ENCODE measurements at places on chromosomes 11 and 22.
A peak's percentile ranks its signal among the peaks of the same experiment; 100 is the strongest.

GRCh38 chr11:102572554-102573220, 42.1 kb upstream of the MMP7 start:
- DNase-seq = no peak

DNA sequence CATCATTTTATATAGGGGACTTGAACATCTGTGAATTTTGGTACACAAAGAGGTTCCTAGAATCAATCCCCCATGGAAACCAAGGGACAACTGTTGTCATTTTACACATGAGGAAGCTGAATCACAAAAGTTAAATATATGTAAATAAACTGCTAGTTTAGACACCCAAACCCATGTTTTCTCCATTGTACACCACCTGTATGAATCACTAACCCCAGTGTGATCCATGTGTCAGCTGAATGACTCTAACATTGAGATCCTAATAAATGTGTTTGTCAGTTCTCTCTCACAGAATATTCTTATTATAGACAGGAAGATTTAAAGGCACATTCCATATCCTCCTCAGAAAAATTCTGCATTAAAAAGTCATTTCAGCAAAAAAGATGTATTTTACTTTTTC, 83.3 kb downstream of the ATG16L2 start:
- DNase-seq = no peak

DNA sequence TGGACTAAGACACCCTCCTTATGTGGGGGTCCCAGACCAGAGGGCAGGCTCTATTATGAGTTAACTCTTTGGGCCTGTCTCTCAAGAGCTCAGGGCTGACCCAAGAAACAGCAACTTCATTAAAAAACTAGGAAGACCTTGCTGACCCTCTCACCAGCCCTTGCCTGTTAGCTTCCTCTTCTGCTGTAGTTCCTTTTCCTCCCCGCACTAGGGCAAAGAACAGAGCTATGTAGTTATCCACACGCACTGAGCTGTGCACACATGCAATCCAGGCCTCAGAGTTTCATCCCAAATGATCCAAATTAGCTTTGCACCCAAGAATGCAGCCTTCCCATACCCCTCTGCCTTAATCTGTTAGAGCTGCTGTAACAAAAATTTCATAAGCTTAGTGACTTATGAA, 539.6 kb upstream of the CADM1 start:
- DNase-seq = no peak

DNA sequence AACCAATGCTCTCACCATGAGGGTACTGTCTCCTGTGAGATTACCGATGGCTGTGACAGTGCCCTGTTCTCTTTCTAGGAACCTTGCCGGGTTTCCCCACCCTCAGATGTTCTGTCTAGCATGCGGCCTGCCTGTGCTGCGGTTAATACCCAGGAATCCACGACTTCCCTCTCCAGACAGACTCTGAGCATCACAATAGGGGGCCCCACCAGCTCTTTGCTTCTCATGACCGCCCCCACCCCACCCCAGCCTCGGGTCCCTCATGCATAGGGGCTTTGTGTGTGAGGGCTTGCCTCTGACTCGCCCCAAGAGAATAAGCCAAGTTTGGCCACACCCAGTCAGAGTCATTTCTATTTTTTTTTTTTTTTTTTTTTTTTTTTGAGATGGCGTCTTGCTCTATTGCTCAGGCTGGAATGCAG, 10.3 kb downstream of the PARVG start:
- DNase-seq = no peak

DNA sequence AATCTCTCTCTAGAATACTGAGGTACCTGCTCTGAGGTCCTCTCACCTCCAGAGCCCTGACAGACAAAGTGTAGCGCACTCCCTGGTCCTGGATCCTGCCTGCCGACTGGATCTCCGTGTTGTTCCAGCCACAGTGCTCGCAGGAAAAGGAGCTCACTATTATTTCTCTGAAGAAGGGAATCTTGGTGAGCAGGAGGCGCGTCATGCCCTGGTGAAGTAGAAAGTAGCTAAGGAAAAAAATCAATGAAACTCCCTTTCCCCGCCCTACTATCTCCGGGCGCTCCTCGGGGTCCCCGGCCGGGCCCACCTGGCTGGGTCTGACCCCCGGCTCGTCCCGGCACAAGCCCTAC, 412 bp downstream of the ZPR1 start:
- no peak for DNase-seq

GRCh38 chr11:64334764-64335735, 5.0 kb upstream of the CCDC88B start:
- peak; percentile 82 for DNase-seq

DNA sequence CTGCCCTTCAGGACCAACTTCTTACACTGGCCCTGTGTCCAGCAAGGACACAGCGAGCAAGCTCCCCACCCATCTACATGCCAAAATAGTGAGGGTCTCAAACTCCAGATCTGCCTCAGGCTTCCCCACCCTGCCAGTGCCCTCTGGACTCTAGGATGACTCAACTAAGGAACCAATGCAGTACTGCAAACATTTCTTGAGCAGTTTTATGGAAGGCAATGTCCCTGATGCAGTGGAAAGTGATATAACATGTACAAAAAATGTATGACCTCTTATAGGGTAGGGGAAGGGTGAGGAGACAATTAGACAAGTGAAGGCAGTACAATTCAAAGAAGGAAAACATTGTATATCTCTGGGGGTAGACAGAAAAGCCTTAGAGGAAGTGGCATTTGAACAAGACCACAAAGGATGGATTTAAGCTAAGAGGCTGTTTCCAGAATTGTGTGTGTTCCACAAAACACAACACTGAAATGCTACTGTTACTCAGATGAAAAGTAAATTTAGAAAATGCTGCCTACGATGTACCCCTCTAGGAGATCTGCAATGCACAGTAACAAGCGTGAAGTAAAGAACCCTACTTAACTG, 47.3 kb downstream of the RAB30 start:
- DNase-seq = no peak

GRCh38 chr11:119637481-119637880, 91.5 kb downstream of the NECTIN1 start:
- no peak for DNase-seq

- no peak for DNase-seq
These were observed 93.8 kb upstream of the ARHGAP42 start for GRCh38 chr11:100593291-100593690.

DNA sequence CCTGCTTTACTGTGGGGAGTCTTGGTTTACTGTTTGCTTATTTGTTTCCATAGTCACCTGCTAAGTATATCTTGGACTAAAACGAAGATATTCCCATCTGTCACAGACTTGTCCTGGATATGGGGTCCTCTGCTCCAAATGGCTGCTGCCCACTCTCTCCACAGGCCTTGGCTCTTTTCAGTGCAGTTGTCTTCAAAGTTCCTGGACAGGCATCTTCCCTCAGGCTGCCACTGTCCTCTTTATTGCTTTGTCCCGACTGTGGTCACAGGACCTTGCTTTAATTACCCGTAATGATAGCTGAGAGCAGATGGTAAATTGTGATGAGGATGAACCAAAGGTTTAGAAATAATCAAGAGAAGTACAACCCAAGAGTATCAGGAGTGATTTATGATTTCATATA, 713.9 kb upstream of the CCDC179 start:
- DNase-seq = no peak

DNA sequence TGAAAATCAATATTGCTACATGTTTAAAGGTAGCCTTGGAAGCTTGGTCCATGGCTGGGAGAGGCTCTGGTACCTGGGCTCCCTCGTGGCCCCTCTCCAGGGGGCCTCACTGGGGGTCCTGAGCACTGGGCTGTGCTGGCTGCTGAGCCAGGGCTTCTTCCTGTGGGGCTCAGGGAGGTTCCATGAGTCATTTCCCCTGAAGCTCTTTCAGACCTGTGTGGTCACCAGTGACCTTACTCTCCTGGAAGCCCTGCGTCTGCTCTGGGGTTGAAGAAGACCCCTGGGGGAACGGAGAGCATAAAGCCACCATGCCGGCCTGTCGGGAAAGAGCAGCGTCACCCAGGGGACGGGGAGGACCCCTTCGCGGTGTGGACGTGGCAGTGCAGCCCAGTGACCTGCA, 389.0 kb downstream of the TBC1D22A start:
- DNase-seq = no peak

DNA sequence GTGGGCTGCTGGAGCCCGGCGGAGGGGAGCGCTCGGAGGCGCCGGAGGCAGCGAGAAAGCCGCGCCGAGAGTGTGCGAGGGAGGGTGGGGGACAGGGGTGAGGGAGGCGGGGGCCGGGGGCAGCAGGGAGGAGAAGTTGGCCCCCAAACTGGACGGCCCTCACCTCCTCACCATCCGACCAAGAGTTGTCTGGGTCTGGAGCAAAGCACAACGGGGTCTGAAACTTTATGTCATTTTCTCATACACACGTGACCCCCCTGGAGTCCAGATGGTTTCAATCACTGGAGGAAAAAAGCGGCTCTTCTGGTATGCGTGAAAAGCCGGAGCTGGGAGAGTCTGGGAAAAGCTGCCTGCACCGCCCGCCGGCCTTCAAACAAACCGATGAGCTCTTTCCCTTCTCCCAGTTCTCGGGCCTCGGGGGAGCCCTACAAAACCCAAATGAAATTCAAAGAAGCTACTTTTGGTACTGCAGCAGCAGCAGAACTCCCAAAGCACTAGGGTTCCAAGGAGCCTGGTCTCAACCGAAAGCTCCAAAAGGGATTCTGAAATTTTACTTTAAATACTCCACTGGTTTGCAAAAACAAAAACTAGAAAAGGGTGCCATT, 39.7 kb upstream of the AKIP1 start:
- DNase-seq = peak; percentile 52

GRCh38 chr11:121767433-121767832, 314.7 kb upstream of the SORL1-AS1 start:
- no peak for DNase-seq

DNA sequence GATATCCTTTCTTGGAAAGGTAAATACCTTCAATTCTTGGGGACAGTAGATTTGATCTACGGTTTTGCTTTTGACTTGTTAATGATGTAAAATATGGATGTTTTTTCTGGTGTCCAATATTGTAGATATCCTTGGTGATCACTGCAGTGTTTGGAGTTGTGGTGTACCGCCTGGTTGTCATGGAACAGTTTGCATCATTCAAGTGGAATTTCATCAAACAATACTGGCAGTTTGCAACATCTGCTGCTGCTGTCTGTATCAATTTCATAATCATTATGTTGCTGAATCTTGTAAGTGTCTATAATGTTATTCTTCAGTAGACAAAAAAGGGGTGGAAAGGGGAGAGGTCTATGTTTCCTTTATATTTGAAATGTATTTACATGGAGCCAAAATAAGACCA, 27.4 kb upstream of the MUC15 start:
- no peak for DNase-seq

GRCh38 chr11:107999759-108000455, 8.8 kb upstream of the CUL5 start:
- peak; percentile 46 for DNase-seq

GRCh38 chr11:113198972-113199661, 115.3 kb upstream of the TTC12 start:
- DNase-seq = no peak

DNA sequence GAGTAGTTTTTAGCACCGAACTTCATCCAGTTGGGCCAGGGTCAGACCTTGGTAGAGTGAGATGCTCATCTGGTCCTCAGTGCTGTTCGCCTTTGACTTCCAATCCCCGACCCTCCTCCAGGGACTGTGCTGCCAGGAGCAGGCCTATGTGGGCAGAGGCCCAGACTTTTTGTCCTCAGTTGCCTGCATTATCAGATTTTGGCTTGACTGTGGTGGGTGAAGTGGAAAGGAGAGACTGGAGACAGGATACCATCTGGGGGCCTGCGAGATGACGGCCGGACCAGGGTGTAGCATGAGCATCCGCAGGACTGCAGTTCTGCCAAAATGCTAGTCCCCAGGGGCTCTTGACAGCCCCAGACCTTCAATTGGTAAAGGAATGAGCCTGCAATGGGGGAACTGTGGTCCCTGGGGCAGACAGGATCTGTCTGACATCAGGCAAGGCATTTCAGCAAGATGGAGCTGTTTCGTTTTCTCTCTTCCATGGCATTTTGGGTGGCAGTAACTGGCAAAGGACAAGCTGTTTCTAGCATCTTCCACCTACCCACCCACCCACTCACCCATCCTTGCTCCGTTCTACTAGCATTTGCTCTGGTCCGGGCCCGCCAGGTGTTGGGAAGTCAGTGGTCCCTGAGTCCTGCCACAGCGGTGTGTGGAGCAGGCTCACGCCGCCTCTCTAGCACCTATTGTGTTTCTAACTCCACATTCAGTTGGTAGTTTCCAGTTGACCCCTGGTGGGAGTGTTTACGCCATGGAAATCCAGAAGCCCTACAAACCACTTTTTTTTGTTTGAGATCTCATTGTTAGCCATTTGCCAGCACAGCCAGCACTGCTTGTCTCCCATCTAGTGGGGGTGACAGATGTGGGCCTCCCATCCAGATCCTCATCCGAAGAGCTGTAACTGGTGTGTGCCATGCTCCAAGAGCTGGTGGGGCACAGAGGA, 53.5 kb downstream of the OTOG start:
- no peak for DNase-seq

GRCh38 chr22:42262964-42263363, 7.5 kb downstream of the TCF20 start:
- DNase-seq = no peak

GRCh38 chr11:34348919-34349318, 8.9 kb downstream of the ABTB2 start:
- no peak for DNase-seq

DNA sequence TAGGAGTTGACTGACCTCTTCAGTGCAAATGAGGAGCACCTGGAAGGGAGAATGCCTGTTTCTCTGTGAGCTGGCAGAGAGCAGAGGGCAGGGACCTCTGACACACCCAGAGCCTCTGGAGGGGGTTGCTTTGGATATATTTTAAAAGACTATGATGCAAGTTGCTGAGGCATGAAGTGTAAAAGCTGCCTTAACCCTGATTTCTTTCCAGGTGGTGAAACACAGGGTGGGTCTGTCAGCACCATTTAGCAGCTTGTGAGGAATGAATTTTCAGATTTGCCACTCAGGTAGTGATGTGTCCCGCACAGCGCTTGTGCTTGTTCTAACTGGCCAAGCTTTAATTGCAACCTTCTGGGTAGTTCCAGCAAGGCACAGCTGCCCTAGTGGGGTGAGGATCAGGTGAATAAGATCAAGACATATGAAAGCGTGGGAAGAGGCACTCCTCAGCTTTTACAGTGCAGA, 90.2 kb downstream of the SWAP70 start:
- DNase-seq = no peak
